Activated CD8-positive, alpha-beta memory T cell treated with anti-CD3 and anti-CD28 coated beads, Interleukin-2, amount 10 ng/mL, durations not matched to agents 7 days and 5 days (primary cell): ENCODE measurements at places on chromosomes 12 and 14.

DNA sequence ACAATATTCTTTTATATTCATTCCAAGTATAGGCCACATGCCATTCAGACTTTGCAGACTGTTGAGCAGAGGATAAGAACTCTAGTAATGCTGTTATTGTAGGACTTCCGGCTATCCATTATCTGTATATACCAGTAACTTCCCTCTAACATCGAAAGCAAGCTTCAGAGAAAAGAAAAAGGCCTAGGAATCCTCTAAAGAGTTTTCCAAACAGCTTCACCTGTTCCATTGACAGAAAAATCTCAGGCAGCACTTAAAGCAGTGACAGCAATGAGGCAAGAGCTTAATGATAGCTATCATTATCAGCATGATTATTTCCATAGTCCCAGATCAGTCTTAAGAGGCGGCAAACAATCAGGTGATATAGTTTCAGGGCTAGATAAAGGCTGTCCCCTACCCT lies 1.8 kb downstream of the CPNE8 start:
- DNase-seq = no peak

DNA sequence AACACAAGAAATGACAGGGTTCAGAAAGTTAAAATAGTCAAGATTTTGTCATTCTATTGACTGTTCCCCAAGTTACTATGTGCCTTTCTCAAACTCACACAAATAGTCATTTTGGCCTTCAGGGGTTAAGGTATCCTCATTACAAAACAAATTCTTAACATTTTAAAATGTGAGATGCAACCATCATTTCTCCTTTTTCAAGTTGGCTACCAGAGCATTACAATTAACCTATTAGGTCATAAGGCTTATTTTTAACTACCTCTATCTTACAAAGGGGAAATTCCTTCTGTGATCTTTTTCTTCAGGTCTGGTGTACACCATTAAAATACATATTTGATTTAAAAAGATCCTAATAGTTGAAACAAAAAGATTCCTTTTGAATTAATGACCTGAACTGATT lies 61.2 kb downstream of the SLC38A1 start:
- no peak for DNase-seq

- DNase-seq = no peak
Observed at GRCh38 chr12:31872831-31873604, 86.2 kb upstream of the RESF1 start.

DNA sequence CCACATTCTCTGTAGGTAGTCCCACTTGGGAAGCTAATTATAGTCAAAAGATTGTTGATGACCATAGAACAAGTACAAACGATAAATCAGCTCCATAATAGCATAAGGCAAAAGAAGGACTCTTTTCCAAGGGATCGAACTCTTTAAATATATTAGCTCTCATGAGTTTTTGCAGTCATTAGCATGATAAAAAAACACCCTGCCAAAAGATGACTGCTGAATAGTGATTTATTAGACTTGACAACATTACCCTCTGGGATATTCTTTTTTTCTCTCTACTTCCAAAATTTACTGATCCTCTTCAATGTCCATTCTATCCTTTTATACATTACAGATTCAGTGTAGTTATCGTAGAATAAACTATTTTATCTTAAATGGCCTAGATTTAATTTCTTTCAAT lies 14.2 kb downstream of the EPYC start:
- no peak for DNase-seq

DNA sequence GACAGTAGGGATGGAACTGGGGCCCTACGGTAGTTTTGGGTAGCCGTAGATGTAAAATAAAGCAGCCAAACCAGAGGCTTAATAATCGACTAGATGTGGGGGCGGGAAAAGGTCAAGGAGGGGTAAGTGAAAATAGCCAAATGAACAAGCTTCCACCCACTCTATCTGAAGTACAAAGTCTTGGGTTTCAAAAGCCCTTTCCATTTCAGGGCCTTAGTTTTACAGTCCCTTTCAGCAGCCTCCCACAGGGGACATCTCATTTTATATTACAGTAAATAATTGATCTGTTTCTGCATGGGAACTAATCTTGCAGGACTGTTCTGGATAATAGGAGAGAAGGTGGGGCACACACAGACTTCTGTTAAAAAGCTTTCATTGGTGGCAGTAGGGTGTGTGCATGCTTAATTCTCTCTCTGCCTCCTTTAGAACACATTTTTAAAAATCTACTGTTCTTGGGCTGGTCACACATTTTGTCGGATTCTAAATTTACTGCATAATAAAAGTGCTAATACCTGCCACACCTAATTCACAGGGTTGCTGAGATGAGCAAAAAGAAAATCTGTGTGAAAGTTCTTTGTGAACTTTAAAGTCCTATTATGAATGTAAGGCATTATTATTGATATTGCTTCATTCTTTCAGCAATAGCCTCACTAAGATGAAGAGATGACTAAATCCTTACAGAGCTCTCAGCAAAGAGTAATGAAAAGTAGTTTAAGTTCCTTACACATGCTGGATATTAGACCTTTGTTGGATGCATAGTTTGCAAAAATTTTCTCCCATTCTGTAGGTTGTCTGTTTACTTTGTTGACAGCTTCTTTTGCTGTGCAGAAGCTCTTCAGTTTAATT lies 104.6 kb downstream of the ITPR2 start:
- DNase-seq = no peak

- no peak for DNase-seq
Observed at GRCh38 chr12:5914387-5915149, 30.5 kb downstream of the ANO2 start.

DNA sequence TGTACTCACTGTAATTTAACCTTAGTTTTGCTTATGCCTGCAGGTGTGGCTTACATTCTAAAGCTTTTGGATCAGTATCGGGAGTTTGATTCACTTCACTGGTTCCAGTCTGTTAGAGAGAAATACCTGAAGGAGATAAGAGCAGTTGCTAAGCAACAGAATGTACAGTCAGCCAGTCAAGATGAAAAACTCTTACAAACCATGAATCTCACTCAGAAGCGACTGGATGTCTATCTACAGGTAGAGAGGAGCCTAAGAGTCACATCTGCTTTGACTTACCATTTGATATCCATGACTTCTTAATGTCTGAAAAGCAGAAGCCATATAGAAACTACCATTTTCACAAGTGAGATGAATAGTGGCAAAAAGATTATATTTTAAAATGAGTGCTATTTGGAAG lies 56.5 kb downstream of the WASHC4 start:
- no peak for DNase-seq

- peak; percentile 35 for DNase-seq
Observed at GRCh38 chr12:3681595-3682061, 71.3 kb downstream of the CRACR2A start.

DNA sequence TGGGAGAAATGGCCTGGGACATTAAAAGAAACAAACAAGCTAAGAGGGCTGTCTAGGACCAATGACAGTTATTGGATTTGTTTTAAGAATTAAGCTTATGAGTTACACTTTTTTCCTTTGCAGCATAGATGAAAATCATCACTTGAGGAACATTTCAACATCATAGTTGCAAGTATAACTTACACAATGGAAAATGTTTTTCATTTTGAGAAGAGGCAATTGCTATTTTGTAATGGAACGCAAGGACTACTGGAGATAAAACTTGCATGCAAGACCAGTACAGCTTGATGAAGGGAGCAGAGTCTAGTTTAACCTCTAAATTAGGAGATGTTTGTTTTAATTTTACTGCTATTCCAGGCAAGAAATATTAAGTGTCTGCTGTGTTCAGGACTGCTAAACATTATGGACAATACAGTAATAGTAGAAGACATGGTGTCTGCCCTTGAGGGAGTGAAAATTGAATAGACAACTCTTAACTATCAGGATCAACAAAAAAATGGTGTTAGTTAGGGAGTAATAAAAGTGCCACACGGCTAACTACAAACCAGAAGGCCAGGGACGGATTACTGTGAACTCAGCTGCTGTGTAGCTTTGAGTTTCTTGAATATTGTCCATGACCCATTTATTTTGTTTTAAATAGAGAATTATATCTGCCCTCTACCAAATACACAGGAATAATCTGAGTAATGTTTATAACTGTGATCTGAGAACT lies 374.5 kb downstream of the RAD51B start:
- DNase-seq = no peak

DNA sequence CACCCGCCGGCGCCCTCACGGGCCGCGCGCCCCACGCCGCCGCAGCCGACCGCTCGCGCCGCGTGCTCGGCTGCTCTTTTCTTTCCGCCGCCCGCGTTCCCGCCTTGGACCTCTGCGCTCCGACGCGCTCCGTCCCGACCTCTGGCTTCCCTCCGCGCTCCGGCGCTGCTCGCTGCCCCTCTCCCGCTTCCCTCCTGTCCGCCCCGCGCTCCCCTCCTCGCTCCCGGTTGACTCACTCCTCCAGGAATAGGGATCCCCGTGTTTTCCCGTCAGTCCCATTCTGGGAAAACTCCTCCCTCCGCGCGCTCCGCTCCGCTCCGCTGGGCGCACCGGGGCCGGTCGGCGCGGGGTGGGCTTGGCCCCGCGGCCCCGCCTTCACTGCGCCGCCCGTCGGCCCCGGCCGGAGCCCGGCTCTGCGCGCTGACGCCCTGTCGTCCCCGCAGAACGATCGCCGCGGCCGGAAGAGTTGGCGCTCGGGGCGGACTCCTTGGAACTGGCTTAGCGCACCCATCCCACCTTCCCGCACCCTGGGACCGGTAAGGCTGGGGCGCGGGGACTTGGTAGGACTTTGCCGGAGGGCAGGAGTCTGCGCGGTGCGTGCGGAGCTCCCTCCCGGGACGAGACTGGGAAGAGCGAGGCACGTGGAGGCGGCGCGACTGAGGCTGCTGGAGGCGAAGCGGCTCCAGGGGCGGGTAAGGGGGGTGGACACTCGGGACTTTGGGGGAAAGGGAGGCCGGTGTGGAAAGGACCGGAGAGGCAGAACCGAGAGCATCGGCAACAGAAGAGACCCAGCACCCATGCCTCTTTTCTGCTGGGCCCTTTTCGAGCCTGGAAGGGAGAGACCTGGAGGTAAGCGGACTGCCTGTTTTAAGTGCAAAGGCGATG lies 550 bp downstream of the TEAD4 start:
- no peak for DNase-seq

DNA sequence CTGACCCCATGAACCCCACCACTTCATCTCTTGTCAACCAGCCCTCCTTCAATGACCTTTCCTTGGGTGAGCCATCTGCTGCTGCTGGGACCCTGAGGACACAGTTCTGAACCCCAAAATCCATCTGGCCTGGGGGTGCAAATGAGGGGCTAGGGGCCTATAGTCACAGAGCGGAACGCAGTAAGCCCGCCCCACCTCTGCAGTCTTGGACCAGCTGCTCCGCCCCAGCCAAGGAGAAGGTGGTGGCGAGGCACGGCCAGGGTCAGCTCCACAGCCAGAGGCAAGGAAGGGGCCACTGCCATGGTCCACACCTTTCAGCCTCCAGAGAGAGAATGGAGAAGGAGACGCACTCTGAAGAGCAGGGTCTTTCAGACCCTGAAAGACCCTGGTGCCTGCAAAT lies 5.1 kb downstream of the TMEM179 start:
- DNase-seq = no peak

DNA sequence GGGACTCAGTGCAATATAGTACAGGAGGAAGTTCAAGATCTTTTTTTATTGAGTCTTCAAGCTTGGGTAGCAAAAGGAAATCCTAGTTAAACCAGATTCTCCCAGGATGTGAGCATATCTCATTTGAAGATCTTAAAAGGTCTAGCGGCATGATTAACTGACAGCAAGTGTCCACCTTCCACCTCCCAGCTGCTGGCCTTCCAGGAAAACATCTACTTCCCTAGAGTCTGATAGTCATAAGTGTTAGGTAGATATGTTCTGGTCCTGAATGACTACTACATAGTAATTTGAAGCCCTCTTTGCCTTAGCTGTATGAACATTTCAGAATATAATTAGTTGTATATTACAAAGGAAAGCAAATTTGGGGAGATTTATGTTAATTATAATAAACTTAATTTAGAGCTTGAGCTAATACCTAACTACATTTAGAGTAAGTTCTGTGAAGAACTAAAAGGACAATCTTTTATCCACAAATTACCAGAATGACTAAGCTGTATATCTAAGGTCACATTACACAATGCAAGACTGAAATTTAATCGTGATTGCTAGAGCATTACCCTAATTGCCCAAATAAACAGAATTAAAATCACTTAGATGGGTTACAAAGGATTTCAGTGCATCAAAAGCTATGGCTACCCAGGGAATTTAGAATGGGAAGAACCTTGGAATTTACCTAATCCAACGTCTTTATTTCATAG lies 9.9 kb downstream of the LGR5 start:
- DNase-seq = no peak

DNA sequence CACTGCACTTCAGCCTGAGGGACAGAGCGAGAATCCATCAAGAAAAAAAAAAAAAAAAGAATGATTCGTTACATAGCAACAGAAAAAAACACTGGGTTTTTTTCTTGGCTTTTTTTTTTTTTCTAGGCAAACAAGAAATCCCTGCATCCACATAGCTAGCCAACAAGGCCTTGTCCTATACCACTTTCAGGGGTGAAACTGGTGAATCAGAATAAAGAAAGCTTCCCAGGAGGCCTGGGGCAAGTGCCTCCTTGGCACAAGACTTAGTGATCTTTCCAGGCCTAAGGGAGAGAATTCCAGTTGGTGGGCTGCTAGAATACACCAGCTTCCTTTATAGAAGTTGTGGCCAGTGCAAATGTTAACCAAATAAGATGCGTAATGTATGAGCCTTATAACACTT lies 90.0 kb downstream of the VCPKMT start:
- DNase-seq = no peak

- DNase-seq = no peak
Observed at GRCh38 chr12:28340261-28341045, 150.2 kb downstream of the CCDC91 start.

GRCh38 chr12:32522331-32523221 lies 123.2 kb downstream of the FGD4 start:
- DNase-seq = no peak

DNA sequence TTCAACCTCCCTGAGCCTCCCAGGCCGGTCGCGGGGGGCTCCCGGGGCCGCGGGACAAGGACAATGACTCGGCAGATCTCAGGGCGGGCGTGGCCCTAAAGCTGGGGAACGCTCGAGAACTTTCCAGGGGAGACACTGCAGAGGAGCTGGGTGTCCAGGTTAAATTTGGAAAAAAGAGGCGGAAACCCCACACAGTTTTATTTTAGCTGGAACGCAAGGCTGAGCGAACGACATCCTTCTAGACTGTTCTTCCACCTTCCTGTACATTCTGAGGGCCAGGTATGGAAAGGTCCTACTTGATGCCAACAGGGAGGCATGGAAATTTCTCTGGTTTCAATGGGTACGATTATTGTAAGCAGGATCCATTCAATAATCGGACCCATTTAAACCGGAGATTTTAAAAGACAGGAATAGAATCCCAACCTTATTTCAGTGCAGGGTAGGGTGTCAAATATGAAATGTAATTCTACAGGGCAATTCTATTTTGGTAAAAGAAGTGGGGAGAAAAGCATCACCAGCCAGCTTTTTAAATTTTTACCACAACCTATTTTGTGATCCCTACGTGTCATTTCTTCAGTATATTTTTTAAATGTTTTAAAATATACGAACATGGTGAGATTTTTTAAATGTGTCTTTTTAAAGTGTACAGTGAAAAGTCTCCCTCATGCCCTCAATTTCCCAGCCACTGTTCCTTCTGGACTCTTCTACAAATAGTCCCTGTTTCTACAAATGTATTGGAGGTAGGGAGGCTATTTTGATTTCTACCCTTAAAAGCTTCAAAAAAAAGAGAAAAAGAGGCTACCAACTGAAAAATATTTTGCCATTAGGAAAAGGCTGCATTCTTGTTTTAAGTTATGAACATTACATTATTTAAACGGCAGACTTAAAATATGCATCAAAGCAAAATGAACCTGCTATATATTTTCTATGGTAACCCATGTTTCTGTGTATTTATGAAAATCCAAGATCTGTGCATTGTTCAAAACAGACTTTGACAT lies 1.1 kb upstream of the UBC start:
- DNase-seq = no peak

GRCh38 chr12:15931590-15932053 lies 20.5 kb downstream of the DERA start:
- no peak for DNase-seq

- no peak for DNase-seq
Observed at GRCh38 chr12:80598004-80598606, 109.3 kb upstream of the MYF6 start.
